ENCODE measurements at places on chromosomes 12 and 14.

- no peak for DNase-seq
Observed at GRCh38 chr12:60279221-60279620, 683.4 kb downstream of the SLC16A7 start.

DNA sequence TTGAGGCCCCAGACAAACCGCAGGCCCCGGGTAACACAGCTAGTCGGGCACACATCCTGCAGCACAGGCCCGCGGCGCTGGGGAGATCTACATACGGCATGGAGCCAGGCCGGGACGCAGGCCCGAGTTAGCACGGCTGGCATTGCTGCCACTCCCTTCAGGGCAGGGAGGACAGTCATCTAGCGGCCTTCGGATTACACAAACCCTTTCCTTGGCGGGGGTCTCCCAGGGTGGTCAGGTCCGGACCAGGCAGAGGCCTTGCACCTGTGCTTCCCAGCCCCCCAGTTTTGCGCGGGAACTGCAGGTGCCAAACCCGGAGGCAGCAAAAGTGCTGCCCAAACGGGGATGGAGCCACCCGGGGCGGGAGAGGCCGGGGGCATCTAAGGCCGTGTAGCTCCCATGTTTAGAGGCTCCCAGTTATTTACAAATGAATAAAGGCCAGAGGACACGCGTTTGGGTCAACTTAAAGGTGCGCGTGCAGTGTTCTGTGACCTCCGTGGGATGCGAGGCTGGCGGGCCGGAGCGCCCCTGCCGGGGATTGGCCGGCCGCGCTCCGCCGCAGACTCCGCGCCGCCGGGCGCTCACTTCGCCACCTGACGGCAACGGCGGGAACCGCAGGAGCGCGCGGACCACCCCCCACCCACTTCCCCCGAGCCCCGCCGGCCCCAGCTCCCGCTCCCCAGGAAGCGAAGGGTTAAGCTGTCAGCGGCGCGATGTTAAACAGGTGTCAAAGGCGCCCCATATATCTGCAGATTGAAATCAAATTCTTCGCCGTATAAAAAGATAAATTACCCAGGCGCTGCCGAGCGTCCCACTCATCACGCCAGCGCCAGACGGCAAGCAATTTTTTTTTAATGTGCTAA lies 18.1 kb downstream of the VSX2 start:
- no peak for DNase-seq

- no peak for DNase-seq
Observed at GRCh38 chr12:53340398-53340797, 4.2 kb upstream of the SP7 start.

DNA sequence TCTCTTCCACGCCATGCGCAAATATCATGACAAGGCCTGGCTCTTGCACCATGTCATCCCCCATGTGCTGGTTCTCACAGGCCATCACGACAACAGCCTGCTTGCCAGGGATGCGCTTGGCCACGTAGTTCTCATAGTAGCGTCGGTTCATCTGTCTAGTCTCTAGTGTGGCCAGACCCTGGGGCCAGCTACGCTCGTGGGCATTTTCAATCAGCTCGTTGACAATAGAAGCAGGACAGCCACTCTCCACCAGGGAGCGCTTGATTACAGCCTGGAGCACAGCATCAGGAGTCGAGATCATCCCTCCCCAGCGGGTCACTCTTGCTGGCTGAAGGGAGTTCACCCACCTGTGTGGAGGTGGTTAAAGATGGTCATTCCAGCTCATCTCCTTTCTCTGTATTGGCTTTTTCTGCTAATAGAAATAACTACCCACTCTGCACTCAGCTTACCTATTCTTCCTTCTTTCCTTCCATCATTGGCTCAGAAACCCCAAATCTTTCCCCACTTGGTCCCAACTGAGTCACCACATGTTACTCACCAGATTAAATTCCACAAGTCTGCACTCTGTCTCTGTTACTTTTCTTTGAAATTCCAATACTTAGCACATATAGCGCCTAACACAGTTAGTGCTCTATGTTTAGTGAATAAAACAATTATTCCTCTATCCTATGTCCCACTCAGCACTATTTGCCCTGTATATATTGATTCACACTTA lies 15.1 kb downstream of the RNF41 start:
- no peak for DNase-seq

- DNase-seq = no peak
Observed at GRCh38 chr14:87863047-87863446, 129.9 kb downstream of the GALC start.

- no peak for DNase-seq
Observed at GRCh38 chr12:131242741-131243496, 289.2 kb downstream of the ADGRD1 start.

DNA sequence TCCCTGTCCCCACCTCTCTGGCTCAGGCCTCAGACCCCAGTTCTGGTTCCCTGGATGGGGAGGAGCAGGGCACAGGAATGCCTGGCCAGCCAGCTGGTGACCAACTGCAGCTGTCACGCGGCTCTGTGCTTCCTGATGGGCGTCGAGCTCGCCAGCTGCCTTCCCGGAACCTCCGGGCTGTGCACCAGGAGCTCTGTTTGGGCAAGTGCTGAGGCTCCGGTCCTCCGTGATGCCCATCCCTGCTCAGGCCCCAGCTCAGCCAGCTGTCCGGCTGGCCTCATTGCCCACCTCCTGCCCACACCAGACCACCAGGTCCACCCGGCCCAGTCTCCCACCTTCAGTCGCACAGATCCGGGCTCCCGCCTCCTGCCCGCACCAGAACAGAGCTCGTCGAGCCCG lies 4.8 kb downstream of the IFFO1 start:
- DNase-seq = no peak

DNA sequence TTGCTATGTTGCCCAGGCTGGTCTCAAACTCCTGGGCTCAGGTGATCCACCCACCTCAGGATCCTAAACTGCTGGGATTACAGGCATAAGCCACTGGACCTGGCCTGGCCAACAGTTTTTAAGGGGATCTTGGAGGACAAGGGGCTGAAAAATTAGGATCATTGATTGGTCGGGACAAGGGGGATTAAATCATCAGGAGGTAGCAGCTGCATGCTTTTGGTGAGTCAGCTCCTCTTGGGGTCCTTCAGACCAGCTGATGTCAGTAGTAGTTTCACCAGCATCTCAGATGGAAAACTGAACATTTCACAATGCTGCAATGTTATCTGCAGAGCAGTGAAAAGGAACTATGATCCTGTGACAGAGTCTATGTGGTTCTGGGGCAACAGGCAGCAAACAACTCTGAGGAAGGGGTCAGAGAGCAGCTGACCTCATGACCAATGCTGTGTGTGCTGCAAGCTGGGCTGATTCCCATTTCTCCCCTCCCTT lies 6.3 kb downstream of the LRRC74A start:
- DNase-seq = no peak

- no peak for DNase-seq
Observed at GRCh38 chr12:118590406-118591150, 214.2 kb downstream of the SUDS3 start.

DNA sequence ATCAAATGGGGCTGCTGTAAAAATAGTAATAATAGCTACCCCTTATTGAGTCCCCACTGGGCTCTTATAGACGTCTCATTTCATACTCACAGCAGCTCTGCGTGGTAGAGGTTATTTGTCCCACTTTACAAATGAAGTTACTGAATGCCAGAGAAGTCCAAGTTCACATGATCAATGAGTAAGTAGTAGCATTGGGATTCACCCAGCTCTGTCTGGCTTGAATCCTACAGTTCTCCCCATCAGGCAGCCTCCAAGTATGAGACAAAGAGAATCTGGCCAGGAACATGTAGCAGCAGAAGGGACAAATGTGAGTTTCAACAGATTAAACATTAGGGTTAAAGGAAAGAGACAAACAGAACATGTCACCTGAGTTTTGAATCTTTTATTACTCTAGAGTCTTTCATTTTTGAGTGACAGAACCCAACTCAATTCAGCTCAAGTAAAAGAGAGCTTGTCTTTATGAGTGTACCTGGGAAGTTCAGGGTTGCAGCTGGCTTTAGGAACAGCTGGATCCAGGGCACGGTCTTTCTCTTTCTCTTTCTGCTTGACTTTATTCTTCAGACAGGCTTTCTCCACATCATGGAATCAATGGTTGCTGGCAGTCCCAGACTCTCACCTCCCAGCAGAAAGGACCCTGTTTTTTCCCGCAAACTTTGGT lies 64.1 kb upstream of the JDP2 start:
- DNase-seq = no peak

DNA sequence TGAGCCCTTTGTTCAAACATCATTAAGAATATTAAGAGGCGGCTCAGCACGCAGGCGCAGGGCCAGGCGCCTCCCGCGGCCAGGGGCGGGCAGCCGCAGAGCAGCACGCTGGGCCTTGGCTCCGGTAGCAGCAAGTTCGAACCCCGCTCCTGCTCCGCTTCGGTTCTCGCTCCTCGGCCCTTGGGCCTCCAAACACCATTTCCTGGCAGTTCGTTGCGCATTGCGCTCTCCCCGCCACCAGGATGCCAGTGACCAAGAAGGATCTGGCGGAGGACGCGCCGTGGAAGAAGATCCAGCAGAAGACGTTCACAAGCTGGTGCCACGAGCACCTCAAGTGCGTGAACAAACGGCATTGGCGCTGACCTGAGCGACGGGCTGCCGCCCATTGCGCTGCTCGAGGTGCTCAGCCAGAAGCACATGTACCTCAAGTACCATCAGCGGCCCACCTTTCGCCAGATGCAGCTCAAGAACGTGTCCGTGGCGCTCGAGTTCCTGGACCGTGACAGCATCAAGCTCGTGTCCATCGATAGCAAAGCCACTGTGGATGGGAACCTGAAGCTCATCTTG lies 6.9 kb upstream of the ACVRL1 start:
- DNase-seq = no peak

- no peak for DNase-seq
Observed at GRCh38 chr12:15474766-15475165, 152.5 kb downstream of the PTPRO start.

- DNase-seq = no peak
Observed at GRCh38 chr12:120703311-120703942, 6.8 kb upstream of the UNC119B start.

DNA sequence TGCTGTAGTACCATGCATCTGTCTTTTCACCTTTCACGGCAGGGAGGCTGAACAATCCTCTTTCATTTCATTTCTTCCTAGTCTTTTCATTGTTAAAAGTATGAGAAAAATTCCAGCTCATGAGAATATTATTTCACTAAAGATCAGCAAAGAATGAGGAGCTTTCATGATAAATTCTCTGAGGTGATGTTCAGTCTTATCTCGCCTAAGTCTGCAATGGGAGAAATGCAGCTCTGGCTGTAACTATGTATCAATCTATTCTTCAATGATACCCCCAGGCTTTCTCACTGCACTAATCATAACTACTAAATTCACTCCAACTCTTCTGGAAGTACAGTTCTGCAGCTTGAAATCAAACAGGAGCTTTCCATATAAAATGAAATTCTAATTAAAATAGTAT lies 15.7 kb downstream of the FOXG1 start:
- DNase-seq = no peak

Measured in GF-D8 (cell line).